Stimulated activated CD4-positive, alpha-beta T cell treated with anti-CD3 and anti-CD28 coated beads, Interleukin-1b, Interleukin-23, amount 100 ng/mL, for 4 hours (primary cell): ENCODE measurements at places on chromosomes 4 and X.
A peak's percentile ranks its signal among the peaks of the same experiment; 100 is the strongest.

DNA sequence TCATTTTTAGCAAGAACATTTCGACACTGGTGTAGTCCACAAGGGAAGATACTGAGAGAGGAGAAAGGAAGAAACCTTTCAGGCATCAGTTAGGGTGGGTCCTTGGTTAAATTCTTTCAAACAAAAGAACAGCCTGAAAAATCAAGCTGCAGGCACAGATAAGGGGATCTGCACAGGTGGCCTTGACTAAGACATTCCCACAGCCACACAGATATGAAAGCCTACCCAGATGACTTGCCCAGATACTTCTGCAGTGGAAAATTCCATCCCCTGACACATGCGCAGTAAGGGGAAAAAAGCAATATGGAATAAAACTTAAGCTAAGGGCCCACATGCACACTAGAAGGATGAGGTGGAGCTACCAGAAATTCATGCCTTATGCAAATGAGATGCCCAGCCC is 8.9 kb upstream of the TMEM165 start:
- DNase-seq, result no peak

GRCh38 chr4:151439320-151439719 is 30.3 kb downstream of the FHIP1A start:
- DNase-seq, result no peak

GRCh38 chr4:140717313-140717712 is 38.9 kb downstream of the TBC1D9 start:
- DNase-seq, result no peak

DNA sequence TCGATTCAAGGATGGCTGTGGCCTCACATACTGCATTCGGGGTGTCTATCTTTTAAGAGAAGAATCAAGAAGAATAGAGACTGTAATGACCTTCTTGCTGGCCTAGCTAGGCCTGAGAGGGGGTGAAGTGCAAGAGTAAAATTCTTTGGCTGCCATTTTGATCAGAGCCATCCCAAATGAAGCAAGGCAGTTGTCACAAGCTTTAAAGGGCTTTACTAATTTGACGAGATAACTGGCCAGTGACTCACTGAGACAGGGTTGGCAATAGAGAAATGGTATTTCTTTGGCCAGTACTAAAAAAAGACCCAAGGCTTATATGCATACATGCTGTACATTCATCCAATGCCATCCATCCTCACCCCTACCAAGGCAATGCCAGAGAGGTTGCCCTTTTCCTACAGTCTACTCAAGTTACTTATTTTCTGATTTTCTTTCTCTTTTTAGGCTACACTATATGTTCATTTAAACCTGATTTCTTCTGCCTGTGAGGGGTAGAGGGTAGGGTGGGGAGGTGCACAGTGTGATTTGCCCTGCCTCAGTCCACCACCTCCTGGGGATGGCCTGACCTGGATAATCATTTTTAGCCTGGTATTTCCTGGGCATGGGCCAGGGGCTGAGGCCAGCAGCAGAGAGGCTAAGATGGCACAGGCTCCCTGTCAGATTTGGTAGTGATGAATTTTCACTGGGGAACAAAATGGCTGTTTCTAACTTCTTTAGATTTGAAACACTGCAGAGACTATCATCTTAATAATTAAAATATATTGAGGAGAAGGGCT is 32.2 kb downstream of the ATG4A start:
- no peak for DNase-seq

- DNase-seq, result no peak
Observed at GRCh38 chr4:185205697-185206342, 2.0 kb upstream of the CFAP97 start.

DNA sequence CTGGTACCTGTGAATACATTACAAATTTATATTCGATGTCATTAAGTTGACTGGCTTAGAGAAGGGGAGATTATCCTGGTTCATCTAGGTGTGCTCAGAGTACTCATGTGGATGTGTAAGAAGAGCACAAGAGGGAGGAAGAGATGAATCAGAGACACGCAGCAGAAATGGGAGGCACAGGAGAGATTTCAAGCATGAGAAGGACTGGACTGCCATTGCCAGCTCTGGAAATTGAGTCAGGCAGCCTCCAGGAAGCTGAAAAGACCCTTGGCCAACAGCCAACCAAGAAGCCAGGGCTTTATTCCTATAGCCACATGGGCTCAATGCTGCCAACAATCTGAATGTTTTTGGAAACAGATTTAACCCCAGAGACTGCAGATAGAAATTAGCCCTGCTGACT is 1390.0 kb downstream of the STIM2 start:
- DNase-seq, result no peak

- no peak for DNase-seq
Observed at GRCh38 chrX:43003204-43003565, 225.2 kb upstream of the PPP1R2C start.

- DNase-seq, result no peak
Observed at GRCh38 chrX:50874876-50875275, 35.7 kb upstream of the BMP15 start.

DNA sequence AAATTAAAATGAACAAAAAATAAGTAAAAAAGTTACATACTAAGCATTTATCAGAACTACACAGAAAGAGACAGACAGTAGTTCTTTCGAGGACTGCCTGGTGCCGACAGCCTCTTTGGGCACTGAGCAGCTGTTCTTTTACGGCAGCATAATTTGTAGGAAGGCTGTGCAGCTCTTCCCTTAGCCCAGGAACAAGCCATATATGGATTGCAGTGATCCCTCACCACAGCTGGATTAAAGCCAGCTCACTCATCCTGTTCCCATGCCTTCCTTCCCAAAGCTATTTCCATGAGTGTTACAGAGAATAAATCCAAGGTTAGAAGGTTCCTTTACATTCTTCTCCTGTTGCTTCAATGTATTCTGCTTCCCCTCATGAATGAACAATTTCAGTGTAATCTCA is 71.7 kb downstream of the DDX60L start:
- DNase-seq, result no peak

DNA sequence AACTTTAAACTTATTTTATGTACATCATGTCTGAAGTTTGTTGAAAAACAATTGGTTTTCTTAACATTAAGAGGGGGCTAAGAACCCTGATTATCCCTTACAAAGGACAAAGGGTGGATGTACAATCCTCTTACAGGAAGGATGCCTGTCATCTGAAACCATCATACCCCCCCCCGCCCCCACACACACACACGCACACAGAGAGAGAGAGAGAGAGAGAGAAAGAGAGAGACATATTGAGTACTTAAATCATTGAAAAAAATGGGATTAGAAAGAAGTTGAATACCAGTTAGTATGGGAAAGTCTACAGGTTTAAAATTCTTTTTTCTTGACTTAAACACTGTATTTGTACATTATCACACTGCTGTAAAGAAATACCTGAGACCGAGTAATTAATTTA is 10.9 kb upstream of the PGM2 start:
- no peak for DNase-seq

DNA sequence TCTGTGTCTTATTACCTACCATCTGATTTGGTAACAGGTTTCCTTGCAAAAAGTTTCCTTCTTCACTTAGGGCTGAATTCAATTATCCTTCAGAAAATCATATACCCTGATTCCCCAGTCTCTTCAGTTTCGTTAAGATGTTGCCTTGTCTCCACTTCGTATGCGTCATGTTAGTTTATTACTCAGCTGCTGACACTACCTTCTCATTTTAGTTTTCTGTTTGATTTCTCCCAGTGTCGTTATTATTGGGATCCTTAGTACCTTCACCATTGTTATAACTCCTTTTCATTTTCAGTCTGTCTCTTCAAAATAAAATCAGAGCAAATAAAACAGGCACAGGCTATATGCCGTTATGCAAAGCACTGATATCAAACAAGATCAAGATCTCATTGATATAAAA is 87.5 kb upstream of the RBPJ start:
- no peak for DNase-seq

DNA sequence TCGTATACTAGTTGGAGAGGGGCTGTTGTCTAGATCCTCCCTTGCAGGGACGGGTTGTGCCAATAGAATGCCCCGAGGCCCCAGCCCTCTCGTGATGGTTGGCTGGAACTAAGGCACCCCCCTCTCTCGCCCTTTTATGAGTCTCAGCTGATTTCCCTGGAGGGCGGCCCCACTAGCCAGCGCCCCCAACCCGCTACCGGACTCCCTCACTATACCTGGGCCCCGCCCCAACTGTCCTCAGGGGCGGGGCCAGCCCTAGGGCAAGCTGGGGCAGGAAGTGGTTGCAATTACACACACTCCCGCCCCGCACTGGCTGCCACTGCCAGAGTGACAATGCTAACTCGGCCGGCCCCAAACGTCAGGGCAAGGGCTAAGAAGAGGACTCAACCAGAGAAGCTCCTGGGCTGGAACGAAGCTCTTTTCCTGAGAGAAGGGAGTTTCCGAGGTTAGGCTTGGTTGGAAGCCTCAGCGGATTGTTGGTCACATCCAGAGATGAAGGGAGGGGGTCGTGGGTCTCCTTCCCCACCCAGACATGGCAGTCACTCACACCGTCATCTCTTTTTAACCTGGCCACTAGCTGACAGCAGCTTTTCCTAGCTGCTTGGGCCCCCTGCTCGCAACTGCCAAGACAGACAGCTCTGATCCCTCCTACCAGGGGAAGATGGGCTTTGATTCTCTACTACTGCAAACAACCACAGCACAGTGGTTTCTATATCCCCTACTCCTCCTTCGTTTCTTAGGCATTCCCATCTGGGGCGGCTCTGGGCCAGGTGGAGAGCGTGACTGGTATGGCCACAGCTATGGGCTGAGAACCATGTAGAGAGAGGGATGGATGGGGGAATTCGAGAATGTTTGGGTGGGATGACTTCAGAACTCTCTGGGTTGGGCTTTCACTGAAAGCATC is 21.0 kb upstream of the BCORL1 start:
- no peak for DNase-seq

- DNase-seq, result no peak
Observed at GRCh38 chrX:155247497-155247896, 16.8 kb downstream of the RAB39B start.

GRCh38 chrX:95945528-95945927 is 739.1 kb upstream of the DIAPH2 start:
- DNase-seq, result no peak

DNA sequence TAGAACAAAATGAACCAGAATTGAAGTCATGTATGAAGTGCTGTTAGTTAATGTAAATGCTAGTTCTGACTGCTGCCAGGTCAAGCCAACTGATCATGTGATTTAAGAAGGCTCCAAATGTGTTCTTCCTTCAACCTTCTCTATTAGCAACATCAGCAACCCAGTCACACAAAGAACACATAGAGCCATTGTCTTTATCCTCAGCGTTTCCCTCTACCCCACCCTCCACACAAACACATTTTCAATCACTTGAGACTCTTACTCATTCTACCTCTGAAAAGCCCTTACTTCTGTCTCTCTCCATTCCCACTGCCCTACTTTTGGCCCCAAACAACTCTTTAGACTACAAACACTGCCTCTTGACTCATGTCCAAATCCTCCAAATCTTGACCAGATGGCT is 89.7 kb upstream of the KDR start:
- DNase-seq, result no peak

DNA sequence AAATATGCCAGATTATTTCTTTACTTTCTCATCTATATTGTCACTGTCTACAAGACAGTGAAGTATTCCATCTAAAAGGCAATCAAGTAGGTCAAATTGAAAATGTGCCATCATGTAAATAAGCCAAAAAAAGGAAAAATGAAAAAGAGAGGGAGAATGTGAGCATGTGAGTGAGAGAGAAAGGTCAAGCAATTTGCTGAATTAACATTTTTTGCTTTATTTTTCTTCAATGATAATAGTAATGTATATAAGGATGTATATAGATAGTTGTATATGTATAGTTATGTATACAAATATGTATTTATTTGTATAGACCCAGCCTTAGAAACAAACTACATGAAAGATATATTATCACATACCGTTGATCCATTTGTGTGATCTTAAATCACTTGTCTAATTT is 11.5 kb downstream of the CXCL8 start:
- DNase-seq, result no peak

DNA sequence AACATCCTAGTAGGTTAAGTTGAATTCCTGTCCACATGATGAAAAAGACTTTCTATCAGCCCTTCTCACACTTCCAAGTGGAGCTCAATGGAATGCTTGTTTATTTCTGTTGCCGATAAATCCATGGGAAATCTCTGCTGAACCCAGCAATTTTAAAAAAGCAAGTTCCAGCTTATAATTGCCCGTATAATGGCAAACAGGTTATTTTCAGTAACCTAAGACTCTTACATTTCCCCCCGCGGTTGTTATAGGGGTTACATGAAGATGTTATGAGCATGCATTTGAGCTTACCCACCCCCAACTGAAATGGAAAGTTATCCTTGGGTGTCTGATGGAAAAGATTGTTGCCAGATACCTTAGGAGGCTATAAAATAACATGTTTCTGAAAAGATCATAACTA is 136.2 kb downstream of the PALLD start:
- no peak for DNase-seq

DNA sequence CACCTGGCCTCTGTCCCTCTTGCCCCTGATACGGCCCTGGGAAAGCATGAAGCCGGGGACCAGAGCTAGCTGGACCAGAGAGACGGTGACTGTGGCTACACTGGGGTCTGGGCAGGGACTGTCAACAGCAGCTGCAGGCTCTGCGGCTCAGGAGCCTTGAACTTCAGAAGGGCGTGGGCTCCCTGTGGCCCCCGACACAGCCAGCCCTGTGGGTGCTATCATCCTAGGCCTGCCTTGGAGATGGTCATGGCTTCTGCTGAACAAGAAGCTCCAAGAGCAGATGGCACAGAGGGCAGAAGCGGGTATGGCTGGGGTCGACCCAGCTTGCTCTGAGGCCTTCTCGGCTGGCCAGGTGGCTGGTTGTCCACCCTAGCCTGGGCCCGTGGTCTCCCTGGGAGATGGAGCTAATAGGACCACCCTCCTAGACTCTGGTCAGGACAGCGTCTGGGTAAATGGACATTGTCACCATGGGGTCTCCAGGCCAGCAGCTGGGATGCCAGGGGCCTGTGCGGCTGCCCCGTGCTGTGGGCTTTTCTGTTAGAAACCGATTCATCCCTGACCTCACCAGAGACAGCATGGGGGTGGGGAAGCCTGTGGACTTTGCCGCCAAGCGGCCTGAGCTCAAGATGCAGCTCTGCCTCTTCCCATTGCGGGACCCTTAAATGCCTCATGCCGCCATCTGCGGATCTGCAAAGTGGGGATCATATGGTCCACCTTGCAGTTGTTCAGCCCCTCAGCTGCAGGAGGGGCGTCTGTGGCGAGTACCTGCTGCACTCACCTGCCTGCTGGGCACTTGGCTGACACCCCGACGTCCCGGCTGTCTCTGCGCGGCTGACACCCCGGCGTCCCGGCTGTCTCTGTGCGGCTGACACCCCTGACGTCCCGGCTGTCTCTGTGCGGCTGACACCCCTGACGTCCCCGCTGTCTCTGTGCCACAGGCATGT is 21.1 kb downstream of the CPZ start:
- no peak for DNase-seq

GRCh38 chr4:176377780-176378179 is 58.0 kb downstream of the SPCS3 start:
- no peak for DNase-seq

- peak; percentile 20 for DNase-seq
Observed at GRCh38 chr4:67327245-67328017, 217.9 kb downstream of the CENPC start.

- DNase-seq, result no peak
Observed at GRCh38 chrX:88284844-88285243, 462.2 kb upstream of the CPXCR1 start.

GRCh38 chrX:28610746-28611145 is 23.5 kb downstream of the IL1RAPL1 start:
- no peak for DNase-seq

- DNase-seq, result no peak
Observed at GRCh38 chrX:14871767-14872166, 1.1 kb downstream of the FANCB start.
